ENCODE measurements at places on chromosomes 4 and X. TPM values are rescaled to one million over a fixed set of nuclear protein-coding genes. Genes with fewer than 3 reads are reported as not detected.

The NBDY gene
- polyA plus RNA-seq, result 36.5 TPM

The ADAM29 gene
- not detected for polyA plus RNA-seq

The GABRA4 gene
- not detected for polyA plus RNA-seq

The FAM47E gene
- 2.4 TPM for polyA plus RNA-seq

The HERC3 gene
- 12.7 TPM for polyA plus RNA-seq

The EXOC1L gene
- not detected for polyA plus RNA-seq

The F9 gene
- not detected for polyA plus RNA-seq

The MAPK10 gene
- 3.8 TPM for polyA plus RNA-seq

The OTUD6A gene
- not detected for polyA plus RNA-seq

The GAGE12J gene
- polyA plus RNA-seq, result not detected

- no peaks in the 10 kb centered on the region for H3K36me3 ChIP-seq
- H3K4me1 ChIP-seq, result no peaks in the 10 kb centered on the region
- peaks cover 21% of the 10 kb centered on the region for H3K27me3 ChIP-seq
- no peak overlapping the region for H3K4me3 ChIP-seq
Observed at GRCh38 chrX:24542756-24543155, 77.7 kb downstream of the PDK3 start.

DNA sequence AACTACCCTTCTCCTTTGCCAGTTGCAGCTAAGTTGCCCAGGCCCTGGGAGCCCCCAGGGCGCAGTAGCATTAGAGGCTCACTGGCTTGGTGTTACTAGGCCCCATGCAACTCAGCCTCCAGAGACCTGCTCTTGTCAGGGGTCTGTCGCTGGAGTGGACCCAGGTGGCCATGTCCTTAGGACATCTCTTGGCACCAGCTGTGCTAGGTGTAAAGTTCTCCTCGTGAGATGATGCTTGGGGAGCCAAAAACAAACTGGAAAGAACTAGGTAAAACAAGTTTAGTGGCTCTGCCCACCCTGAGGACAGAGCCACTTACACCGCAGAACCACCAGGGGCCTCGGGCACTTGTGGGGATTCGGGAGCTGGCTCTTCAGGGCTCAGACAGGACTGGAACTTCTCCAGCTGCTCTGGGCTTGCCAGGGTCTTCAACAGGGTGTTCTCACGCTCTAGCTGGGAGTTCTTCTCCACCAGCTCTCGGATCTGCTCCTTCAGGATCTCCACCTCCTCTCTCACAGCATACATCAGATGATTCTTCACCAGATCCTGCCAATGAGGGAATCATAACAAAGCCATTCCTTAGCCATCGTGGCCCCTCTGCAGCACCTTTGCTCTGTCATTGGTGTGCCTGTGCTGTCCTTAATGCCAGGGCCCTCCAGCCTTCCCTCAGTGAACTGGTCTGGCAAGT is 61.2 kb downstream of the TSC22D3 start:
- H3K4me3 ChIP-seq, result no peak overlapping the region
- DNase-seq, result no peak
- H3K27ac ChIP-seq, result no peak overlapping the region
- H3K27me3 ChIP-seq, result peaks cover 53% of the 10 kb centered on the region

- no peaks in the 10 kb centered on the region for H3K36me3 ChIP-seq
- peaks cover 2% of the 10 kb centered on the region for H3K4me1 ChIP-seq
- peaks cover 26% of the 10 kb centered on the region for H3K27me3 ChIP-seq
Observed at GRCh38 chrX:110852180-110852579, 56.6 kb upstream of the CHRDL1 start.

DNA sequence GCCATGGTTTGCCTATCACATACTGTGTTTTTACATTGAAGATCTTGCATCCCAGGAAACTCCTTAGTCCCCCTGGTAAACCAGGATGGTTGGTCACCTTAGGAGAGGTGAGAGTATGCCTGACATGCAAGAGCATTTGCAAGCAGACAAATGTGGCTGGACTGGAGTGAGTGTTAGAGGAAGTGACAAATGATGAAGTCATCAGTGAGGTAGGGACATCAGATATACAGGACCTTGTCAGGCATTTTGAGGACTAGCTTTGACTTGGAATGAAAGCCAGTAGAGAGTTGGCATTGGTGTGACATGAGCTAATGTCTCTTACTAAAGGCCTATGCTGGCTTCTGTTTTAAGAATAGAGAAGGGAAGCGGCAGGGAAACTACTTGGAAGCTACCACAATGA is 124.9 kb downstream of the FRMPD4 start:
- no peak overlapping the region for H3K27ac ChIP-seq
- no peak for DNase-seq
- no peak overlapping the region for H3K4me3 ChIP-seq
- no peaks in the 10 kb centered on the region for H3K36me3 ChIP-seq
- H3K4me1 ChIP-seq, result no peaks in the 10 kb centered on the region

DNA sequence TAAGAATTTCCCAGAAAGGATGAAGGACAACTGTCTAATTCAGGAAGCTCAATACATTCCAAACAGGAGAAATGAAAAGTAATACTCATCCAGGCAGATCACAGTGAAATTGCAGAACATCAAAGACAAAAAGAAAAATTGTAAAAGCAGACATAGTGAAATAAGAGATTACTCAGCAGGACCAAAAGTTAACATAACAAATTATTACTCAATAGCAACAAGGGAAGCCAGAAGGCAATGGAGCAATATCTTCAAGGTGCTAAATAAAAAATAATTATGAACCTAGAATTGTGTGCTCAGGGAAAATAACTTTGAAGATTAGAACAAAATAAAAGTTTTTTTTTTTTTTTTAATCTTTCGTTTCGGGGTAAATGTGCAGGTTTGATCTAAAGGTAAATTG is 30.5 kb upstream of the ENPP6 start:
- H3K27ac ChIP-seq, result no peak overlapping the region
- H3K4me1 ChIP-seq, result peaks cover 3% of the 10 kb centered on the region

GRCh38 chrX:46319750-46320149 is 225.5 kb downstream of the ZNF674 start:
- H3K27me3 ChIP-seq, result peaks cover 11% of the 10 kb centered on the region
- no peak for DNase-seq
- H3K27ac ChIP-seq, result no peak overlapping the region
- no peaks in the 10 kb centered on the region for H3K36me3 ChIP-seq
- H3K4me1 ChIP-seq, result no peaks in the 10 kb centered on the region

DNA sequence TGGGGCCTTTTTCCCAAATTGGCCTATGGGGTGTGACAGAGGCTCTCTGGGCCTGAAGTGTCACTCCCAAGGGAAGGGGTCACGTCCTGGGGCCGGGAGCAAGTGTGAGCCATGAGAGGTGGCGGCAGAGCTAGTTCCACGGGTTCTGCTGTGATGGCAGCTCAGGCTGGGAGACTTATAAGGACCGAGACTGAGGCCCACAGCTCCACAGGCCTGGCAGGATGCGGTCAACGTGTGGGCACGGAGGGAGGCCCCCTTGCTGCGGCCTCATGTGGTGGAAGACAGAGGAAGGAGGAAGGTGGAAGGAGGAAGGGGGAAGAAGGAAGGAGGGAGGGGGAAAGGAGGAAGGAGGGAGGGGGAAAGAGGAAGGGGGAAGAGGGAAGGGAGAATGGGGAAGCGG is 7.2 kb upstream of the CPLX1 start:
- H3K27me3 ChIP-seq, result peaks cover 33% of the 10 kb centered on the region
- no peaks in the 10 kb centered on the region for H3K4me1 ChIP-seq
- H3K36me3 ChIP-seq, result no peaks in the 10 kb centered on the region
- no peak overlapping the region for H3K4me3 ChIP-seq

GRCh38 chrX:2514131-2514530 is 13.4 kb upstream of the DHRSX start:
- no peak overlapping the region for H3K4me3 ChIP-seq
- H3K27ac ChIP-seq, result no peak overlapping the region
- DNase-seq, result no peak
- H3K36me3 ChIP-seq, result no peaks in the 10 kb centered on the region
- H3K4me1 ChIP-seq, result no peaks in the 10 kb centered on the region

- no peak for DNase-seq
- H3K27ac ChIP-seq, result no peak overlapping the region
- H3K4me1 ChIP-seq, result no peaks in the 10 kb centered on the region
- no peaks in the 10 kb centered on the region for H3K27me3 ChIP-seq
- no peak overlapping the region for H3K4me3 ChIP-seq
Observed at GRCh38 chr4:68388347-68388865, 38.5 kb upstream of the YTHDC1 start.

GRCh38 chr4:27194599-27195176 is 334.0 kb downstream of the STIM2 start:
- H3K4me1 ChIP-seq, result no peaks in the 10 kb centered on the region
- DNase-seq, result no peak
- H3K27ac ChIP-seq, result no peak overlapping the region
- no peaks in the 10 kb centered on the region for H3K36me3 ChIP-seq

GRCh38 chr4:44100456-44100855 is 348.2 kb downstream of the KCTD8 start:
- H3K27ac ChIP-seq, result no peak overlapping the region
- no peak for DNase-seq
- H3K36me3 ChIP-seq, result no peaks in the 10 kb centered on the region
- H3K27me3 ChIP-seq, result no peaks in the 10 kb centered on the region
- no peaks in the 10 kb centered on the region for H3K4me1 ChIP-seq

- no peak overlapping the region for H3K4me3 ChIP-seq
- H3K27ac ChIP-seq, result no peak overlapping the region
- H3K27me3 ChIP-seq, result peaks cover 5% of the 10 kb centered on the region
Observed at GRCh38 chrX:3598709-3599108, 114.7 kb downstream of the PRKX start.

- H3K4me1 ChIP-seq, result peaks cover 22% of the 10 kb centered on the region
- H3K27ac ChIP-seq, result peak overlapping the region; percentile 15
- peak; percentile 70 for DNase-seq
- H3K4me3 ChIP-seq, result no peak overlapping the region
- H3K36me3 ChIP-seq, result no peaks in the 10 kb centered on the region
- no peaks in the 10 kb centered on the region for H3K27me3 ChIP-seq
Observed at GRCh38 chr4:81724925-81725329, 253.2 kb upstream of the RASGEF1B start.

DNA sequence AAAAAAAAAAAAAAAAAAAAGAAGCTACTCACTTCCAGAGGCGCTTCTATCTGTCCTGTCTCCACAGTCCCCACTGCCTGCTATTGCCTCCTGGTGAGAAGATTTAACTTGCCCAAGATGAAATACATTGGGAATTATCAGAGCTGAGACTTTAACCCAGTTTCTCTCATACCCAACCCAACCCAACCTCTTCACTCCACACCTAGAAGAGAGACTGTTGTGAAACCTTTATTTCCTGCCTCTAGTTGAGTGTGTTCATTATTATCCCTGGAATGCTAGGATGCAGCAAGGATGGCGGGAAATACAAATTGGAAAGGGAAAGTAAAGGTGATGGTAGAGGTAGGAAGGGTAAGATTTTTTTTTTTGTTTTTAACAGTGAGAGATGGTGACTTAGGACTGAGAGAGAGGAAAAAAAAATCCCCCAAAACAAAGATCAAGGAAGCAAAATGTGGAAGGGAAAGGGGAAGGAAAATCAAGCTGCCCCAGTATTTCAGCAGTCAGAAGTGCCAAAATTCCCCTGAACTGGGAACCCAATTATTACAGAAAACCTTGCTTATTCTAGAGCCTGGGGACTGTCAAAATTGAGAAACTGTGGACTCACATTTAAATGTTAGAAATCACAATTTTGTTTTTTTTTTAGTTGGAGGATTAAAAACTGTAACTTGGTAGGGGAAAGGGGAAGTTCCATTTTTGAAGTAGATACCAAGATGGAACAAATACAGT is 253.0 kb downstream of the PTTG2 start:
- no peak overlapping the region for H3K4me3 ChIP-seq
- DNase-seq, result no peak
- H3K27ac ChIP-seq, result no peak overlapping the region
- peaks cover 20% of the 10 kb centered on the region for H3K4me1 ChIP-seq

DNA sequence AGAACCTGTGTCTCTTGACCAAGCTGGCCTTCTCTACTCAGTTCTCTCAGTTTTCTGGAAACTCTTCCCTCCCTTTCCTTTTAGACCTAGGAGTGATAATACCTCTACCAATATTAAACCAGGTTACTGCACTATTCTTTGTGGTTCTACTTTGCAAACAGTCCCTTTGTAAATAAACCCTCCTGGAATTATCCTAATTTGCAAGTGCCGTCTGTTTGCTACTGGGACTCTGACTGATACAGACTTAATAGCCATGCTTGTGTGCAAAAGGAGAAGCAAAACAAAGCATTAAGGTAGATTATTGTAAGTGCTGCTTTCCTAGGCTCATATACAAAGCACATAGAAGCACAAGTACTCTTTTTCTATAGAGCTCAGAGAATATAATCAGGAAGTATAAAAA is 507.0 kb downstream of the INPP4B start:
- no peak overlapping the region for H3K27ac ChIP-seq
- no peaks in the 10 kb centered on the region for H3K36me3 ChIP-seq
- no peak overlapping the region for H3K4me3 ChIP-seq
- no peak for DNase-seq
- H3K27me3 ChIP-seq, result no peaks in the 10 kb centered on the region

- no peak overlapping the region for H3K27ac ChIP-seq
- no peaks in the 10 kb centered on the region for H3K36me3 ChIP-seq
- H3K4me3 ChIP-seq, result no peak overlapping the region
- no peaks in the 10 kb centered on the region for H3K27me3 ChIP-seq
- no peaks in the 10 kb centered on the region for H3K4me1 ChIP-seq
Observed at GRCh38 chr4:40264497-40264896, 67.7 kb downstream of the RHOH start.

DNA sequence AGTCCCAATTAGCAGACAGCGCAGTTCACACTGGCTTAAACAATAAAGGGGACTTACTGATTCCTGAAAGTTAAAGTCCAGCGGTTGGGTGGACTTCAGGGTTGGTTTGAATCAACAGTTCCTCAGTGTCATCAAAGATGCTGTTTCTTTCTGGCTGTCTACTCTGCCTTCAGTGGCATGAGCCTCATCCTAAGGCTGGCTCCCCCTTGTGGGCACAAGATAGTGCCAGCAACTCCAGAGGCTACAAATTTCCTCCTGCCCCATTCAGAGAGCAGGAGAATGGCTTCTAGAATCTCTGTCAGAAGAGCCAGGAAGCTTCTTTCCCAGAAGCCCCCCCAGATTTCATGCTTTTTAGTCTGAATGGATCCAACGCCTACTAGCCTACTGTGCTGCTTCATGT is 82.4 kb upstream of the MTM1 start:
- peaks cover 4% of the 10 kb centered on the region for H3K4me1 ChIP-seq

GRCh38 chrX:51456814-51457213 is 39.6 kb downstream of the NUDT11 start:
- no peak overlapping the region for H3K4me3 ChIP-seq
- peak; percentile 25 for DNase-seq
- no peak overlapping the region for H3K27ac ChIP-seq
- no peaks in the 10 kb centered on the region for H3K4me1 ChIP-seq

- no peak overlapping the region for H3K27ac ChIP-seq
- peaks cover 2% of the 10 kb centered on the region for H3K4me1 ChIP-seq
- DNase-seq, result no peak
- H3K36me3 ChIP-seq, result no peaks in the 10 kb centered on the region
- peaks cover 5% of the 10 kb centered on the region for H3K27me3 ChIP-seq
Observed at GRCh38 chrX:24985120-24985519, 30.6 kb downstream of the ARX start.

GRCh38 chr4:151165205-151166000 is 66.0 kb downstream of the RPS3A start:
- peak; percentile 49 for DNase-seq
- H3K27me3 ChIP-seq, result no peaks in the 10 kb centered on the region
- peaks cover 7% of the 10 kb centered on the region for H3K36me3 ChIP-seq
- peaks cover 6% of the 10 kb centered on the region for H3K4me1 ChIP-seq
- no peak overlapping the region for H3K4me3 ChIP-seq

Data from muscle of leg (tissue), 16 donors.